Activated CD8-positive, alpha-beta memory T cell treated with anti-CD3 and anti-CD28 coated beads for 1 hour (primary cell): ENCODE measurements at places on chromosomes 7 and 10.

GRCh38 chr7:139111147-139111546 is 1.6 kb upstream of the ZC3HAV1 start:
- DNase-seq, result no peak

DNA sequence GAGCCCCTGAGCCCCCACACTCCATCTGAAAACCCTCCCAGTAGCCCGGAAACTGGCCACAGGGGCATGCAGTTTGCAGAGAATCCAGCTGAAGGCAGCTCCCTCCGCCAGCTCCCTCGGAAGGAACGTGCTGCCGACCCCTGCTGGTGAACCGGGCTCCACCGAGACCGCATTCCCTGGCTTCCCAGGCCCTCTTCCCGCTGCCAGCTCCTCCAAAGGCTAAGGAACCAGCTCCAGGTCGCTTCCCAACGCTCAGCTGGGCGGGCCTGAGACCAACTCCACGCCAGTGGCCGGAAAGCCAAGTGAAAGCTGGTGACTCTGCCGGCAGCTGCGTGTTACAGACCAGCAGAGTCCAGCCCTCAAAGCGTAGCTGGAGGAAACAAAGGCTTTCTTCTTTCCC is 35.8 kb downstream of the GPER1 start:
- no peak for DNase-seq

DNA sequence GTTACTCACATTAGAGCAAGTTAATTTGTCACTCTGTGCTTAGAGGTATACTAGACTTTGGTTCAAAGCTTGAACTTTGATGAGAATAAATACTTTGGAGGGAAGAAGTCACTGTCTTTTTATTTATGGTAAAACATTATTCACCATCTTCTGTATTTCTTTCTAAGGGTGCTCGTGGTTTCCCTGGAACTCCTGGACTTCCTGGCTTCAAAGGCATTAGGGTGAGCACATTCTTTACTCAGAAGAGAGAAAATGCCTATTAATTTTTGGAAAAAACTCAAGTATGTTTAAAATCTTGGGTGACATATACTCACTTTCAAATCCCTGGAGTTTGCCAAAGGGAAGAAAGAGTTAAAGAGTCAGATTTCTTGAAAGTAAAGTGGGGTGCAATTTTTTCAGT is 10.8 kb downstream of the COL1A2 start:
- DNase-seq, result no peak

- no peak for DNase-seq
Measured at GRCh38 chr10:29563420-29564035, 71.2 kb downstream of the SVIL start.

- no peak for DNase-seq
Measured at GRCh38 chr10:43479275-43479674, 42.4 kb downstream of the ZNF487 start.

GRCh38 chr7:927031-927671 is 27.3 kb downstream of the ADAP1 start:
- no peak for DNase-seq

GRCh38 chr10:14748441-14748840 is 26.3 kb downstream of the FAM107B start:
- DNase-seq, result no peak

DNA sequence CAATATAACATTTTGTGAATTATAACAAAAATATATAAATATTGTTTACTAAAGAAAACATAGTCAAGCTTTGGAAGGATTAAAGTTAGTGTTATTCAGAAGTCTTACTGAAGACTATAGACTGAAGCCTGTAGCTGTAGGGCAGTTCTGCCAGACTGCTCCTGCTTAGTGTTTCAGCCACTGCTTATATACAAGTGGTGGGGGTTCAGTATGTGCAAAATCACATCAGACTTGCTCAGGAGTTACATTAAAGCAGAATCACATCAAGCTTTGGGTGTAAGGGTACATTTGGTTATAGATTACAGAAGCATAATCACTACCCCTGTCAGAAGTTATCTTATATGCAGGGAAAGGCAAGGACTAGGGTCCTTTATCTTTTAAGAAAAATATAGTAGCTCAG is 653.8 kb downstream of the ANKRD7 start:
- DNase-seq, result no peak

DNA sequence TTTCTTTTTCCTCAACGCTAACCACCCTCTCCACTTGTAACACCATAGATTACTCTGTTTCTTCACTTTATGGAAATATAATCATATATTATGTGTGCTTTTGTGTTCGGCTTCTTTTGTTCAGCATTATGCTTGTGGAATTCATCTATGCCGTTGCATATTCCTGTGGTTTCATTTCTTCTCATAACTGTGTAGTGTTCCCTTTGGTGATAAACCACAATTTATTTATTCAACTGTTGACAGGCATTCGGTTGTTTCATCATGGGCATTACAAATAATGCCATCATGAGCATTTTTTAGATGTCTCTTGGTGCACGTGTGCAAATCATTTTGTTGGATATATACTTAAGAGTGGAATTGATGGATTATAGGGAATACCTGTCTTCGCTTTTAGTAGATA is 12.1 kb downstream of the AVL9 start:
- no peak for DNase-seq

- no peak for DNase-seq
Measured at GRCh38 chr7:104972500-104972899, 41.5 kb upstream of the KMT2E start.

DNA sequence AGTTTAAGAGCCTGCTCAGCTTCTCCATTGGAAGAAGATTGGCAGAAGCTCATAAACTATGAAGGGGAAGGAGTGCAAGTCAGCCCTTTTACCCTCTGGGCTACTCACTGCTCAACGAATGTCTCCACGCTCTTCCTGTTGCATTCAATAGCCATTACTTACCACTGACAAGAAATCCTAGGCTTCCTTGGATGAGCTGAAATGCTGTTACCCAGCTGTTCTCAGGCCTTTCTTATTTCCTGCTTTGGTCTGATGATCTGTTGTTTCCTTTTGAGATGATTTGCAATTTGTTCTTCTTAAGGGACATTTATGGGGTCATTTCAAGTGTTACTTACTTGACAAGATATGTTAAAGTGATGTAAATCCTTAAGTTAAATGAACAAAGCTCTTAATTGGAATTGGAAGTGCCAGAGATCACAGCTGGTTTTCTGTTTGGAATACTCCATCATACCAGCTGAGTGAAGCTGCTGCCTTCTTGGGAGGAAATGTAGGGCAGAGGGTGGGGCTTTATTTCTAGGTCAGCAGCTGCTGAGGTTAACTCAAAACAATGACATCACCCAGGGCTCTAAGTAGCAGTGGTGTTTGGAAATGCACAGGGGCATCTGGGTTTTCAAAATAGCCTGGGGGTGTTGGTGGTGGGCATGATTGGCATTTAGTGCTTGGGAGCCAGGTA is 170.0 kb downstream of the PRKCQ start:
- DNase-seq, result peak; percentile 10

DNA sequence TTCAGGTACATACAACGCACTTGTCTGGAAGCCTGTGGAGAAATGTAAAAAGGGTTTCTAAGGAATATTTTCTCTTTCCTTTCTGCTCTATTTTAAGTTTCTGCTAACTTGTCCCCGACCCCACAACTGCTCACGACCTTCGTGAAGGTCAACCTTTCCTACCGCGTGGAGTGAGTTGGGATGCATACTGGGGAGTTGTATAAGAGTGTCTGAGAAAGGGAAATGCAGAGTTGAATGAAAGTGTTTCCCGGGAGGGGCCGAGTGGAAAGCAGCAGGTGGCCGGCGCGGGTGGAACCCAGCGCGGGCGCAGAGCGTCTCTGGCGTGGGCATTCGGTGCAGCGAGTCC is 17.9 kb upstream of the ACBD5 start:
- no peak for DNase-seq

GRCh38 chr7:24572393-24572996 is 757 bp upstream of the PALS2 start:
- no peak for DNase-seq

- no peak for DNase-seq
Measured at GRCh38 chr10:101330631-101331225, 23.2 kb upstream of the BTRC start.

GRCh38 chr10:33199731-33200232 is 134.7 kb downstream of the NRP1 start:
- no peak for DNase-seq

DNA sequence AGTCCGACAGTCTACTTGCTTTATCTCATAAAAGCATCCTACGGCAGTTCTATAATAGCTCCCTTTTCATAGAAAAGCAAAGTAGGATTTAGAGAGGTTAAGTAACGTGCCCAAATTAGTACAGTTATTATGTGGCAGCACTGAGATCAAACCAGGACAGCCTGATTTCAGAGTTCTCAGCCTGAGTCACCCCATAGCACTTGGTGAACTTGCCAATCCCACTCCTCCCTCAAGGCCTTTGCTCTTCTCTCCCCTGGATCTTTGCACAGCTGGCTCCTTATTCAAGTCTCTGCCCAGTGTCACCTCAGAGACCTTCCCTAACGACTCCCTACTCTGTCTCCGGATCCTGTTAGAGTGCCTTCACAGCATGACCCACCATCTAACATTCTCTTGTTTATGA is 438.0 kb upstream of the NFE2L3 start:
- DNase-seq, result no peak
